ENCODE measurements at places on chromosomes 5 and 9. TPM values are rescaled to one million over a fixed set of nuclear protein-coding genes. Genes with fewer than 3 reads are reported as not detected.

GRCh38 chr5:108749128-108749861, 1.6 kb downstream of the FER start:
- DNase-seq, result no peak

GRCh38 chr9:84297162-84297821, 43.3 kb downstream of the SLC28A3 start:
- DNase-seq, result peak; percentile 70

- DNase-seq, result no peak
Observed at GRCh38 chr5:131633830-131634229, 1.2 kb downstream of the RAPGEF6 start.

GRCh38 chr5:127098241-127098640, 24.9 kb upstream of the C5orf63 start:
- DNase-seq, result no peak

DNA sequence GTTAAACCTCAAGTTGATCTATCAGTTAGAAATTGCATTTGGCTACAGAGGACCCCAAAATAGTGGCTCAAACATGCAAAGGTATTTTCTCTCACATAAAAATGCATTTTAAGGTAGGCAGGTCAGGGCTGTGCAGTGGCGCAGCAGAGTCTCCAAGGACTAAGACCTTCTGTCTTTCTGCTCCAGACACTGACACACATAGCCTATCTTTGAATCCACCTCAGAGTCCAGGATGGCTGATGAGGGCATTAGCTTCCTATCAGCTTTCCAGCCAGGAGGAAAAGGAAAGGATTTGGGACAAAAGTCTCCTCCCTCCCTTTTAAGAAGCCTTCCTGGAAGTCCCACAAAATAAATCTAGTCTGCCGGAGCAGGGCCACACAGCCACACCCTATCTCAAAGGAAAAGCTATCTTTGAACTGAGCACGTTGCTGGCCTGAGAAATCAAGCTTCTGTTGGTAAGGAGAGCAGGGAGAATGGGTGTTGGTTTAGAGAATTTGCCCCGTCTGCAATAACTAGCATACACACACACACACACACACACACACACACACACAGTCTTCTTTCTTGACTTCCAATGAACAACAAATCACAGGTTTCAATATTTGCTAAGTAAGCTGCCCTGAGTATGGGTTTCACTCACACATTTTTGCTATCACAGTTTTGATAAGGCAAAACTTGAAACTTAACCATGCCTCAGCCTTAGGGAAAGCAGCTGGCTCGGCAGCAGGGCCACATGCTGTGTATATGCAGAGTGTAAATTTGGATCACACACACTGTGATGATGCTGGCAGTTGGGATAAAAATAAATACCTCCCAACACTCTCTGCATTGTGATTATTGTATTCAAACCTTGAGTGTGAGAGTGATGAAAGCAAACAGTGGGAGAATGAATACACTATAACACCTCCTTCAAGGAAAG, 116.6 kb upstream of the MAP3K1 start:
- no peak for DNase-seq

DNA sequence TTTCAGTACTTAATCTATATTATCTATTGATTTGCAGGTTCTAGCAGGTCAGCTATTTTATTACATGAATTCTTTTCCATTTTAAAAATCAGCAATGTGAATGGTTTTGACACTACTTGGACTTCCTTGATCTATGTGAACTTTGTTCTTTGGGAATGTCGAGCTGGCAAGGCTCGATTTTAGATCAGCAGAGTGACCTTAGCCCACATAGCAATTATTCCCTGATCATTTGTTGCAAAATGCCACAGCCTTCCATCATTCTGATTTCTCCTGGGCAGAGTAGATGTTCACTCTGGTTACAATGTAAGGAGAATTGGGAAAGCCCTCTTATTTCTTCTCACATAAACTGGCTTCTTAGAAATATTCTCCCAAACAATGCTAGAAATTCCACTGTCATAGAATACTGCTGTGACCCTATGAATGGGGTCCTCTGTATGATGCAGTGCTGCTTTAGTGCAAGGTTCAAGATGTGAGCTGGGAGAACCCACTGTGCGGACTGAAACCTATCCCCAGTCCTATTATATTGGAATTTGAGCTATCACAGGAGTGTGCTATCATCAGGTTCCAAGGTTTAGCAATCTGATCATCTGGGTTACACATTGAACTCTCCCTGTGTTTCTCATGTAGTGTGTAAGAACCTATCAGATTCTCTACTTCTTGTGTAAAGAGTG, 15.7 kb upstream of the GDA start:
- DNase-seq, result no peak

DNA sequence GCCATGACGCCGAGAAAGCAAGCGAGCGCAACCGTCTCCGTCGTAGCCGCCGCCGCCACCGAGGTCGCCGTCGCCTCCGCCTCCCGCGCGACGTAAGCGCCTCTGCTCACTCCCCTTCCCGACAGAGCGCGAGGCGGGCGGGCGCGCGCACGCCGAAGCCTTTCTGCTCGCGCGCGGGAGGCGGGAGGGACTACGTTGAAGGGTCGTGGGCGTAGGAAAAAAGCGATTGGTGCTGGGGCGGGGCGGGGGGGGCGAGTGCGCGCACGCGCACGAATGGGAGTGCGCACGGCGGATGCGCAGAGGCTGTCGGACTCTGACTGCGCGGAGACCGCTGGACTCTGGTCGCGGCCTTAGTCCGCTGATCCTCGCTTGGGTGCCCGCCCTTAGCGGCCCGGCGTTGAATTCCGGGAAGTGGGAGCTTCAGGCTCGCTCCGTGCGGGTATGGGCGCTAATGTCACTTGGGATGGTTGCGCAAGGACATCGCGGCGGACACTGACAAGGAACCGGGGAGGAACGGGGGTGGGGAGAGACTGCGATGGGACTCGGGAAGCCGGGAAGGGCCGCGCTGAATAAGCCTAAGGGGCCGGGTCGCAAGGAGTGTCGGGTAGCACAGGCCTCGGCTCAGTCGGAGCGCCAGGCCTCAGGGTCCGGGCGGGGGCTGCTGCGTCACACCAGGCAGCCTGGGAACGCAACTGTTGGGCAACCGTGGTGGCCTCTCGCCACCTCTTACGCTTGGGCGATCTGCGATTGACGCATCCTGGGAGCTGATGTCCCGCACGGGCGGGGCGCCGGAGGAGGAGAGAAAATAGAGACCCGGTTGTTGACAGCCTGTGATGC, at the start of gene CHD1:
Gene CHD1, minus strand, starts transcription at position 135 of the 837 bp plus-strand sequence. CDS start 2,621 bp downstream, outside the sequence.
- peak; percentile 93 for DNase-seq

DNA sequence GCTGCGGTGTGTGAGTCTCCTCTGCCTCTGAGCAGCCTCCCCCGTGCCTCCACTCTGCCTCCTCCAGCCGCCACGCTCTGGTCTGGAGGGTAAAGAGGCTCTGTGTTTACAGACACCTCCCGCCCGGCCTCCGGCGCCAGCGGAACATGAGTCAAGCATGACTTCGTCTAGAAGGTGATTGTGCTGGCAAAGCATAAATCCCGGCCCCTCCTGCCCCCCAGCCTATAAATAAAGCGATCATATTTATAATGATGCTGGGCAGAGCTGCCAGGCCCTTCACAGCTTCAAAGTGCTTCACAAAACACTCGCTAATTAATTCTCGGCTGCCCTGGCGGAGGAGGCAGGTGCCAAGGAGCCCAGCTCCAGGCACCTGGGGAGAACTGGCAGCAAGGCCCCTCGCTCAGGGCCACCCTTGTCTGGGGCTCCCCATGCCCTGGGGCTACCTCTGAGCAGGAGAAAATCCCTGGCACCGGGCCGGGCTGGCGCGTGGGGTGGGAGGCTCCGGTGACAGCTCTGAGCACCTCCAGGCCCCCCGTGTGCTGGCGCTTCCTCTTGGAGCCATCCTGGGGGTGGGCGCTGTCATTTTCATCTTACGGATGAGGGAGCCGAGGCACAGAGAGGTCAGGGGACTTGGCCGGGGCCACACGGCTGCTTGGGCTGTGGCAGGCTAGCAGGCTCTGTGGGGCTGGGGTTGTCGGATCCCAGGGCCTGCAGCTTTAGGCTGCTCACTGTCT, 87.8 kb downstream of the RXRA start:
- DNase-seq, result peak; percentile 76

- no peak for DNase-seq
Observed at GRCh38 chr5:99706160-99706559, 777.4 kb upstream of the CHD1 start.

DNA sequence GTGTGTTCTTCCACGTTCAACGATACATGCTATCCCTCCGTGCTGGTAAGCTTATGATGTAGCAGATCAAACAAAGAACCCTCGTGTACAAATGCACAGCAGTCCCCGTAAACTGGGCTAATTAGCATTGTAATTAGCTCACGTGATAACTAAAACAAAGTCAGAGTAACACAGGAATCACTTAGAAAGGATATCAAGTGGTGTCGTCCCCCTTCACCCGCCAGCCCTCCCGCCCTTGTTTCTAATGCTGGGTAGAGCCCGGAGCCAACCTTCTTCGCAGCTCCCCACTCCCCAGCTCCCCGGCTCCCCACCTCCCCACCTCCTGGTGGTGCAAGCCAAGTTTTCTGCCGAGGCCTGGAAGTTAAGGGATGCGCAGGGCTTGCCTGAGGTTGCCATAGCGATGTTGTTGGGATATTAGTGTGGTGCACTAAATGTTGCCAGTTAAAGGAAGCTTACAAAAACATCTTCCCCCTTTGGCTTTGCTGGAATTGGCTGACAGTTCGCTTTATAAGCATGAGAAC, 357.9 kb upstream of the CCNH start:
- DNase-seq, result no peak

DNA sequence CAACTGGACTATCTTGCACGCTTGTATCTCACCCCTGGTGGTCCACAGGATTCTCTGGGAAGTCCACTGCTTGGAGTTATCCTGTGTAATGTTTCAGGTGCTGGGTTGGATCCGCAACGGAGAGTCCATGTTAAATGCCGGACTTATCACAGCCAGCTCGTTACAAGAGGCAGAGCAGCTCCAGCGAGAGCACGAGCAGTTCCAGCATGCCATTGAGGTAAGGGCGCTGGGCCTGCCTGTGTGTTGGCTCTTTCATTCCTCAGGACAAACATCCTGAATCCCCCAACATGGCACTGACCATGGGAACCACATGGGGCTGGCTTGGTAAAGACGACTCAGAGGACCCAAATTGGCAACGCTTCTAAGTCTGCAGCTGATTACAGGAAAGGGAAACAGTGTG, 214.8 kb upstream of the OTULINL start:
- no peak for DNase-seq

DNA sequence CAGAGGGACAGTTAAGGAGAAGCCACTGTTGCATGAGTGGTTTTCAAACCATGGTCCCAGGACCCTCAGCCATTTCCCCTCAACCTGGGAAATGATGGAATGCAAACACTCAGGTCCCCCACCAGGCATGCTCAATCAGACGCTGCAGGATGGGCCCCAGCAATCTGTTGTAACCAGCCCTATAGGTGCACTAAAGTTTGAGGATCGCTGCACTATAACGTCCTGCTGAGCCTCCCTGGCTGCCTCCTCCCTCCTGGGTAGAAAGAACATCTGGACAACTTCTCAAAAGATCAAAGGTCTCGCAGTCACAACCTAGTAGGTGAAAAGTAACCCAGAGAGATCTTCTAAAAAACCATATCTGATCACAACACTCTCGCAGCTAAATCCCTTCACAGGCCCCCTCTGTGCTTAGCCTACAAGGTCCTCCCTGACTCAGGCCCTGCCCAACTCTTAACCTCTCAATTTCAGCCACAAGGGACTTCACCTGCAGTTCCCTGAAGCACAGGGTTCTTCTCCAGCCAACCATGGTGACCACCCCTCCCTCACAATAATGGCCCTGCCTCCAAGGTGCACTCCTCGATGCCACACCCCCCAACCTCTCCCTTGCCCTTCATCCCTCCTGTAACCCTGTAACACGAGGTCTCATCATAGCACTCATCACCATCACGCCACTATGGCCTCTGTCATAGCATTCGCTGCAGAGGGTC, 3.5 kb downstream of the SHB start:
- no peak for DNase-seq

GRCh38 chr5:120228262-120229031, 235.7 kb upstream of the PRR16 start:
- peak; percentile 7 for DNase-seq

- no peak for DNase-seq
Observed at GRCh38 chr5:176441921-176442323, 6.3 kb upstream of the FAF2 start.

DNA sequence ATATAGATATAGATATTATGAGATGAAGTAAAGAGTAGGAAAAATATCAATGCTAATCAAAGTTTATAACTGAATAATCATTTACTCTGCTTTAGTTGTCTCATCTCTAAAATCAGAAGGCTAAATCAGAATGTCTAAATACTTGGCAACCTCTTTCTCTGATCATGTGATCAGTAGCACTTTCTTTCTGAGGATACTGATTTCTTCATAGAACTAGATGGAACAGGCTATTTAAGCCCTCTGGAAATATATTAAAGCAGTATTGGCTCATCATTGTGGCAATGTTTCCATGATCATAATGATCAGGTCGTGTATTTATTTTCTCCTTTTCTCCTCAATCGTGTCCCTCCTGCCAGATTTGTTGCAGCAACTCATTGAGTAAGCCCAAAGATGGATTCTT, 109.7 kb downstream of the KCNN2 start:
- DNase-seq, result no peak

- no peak for DNase-seq
Observed at GRCh38 chr5:172009536-172010270, 3.3 kb upstream of the FBXW11 start.

GRCh38 chr9:5580650-5581049, 48.3 kb upstream of the RIC1 start:
- DNase-seq, result no peak

GRCh38 chr5:91098541-91098940, 284.6 kb downstream of the ARRDC3 start:
- no peak for DNase-seq

DNA sequence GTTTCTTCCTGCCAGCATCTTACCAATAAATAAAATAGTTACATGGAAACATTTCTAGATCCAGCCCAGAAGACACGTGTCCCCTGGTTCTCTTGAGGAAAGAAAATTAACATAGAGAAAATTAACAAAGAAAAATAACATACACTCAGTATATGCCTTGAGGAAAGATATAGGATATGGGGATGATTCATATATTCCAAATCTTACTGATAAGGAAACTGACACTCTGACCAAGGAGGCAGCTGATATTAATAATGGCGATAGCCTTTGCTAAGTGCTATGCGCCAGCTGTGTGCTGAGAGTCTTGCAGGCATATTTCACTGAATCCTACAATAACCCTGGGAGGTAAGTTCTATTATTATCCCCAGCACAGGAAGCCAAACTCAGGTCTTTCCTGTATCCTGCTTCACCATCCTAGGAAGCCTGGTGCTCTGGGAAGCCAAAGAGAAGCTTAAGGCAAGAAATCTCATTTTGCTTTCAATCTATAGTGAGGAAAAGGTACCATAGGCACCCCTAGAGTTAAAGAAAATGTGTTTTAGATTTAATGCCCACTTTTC, 302.7 kb upstream of the NREP start:
- no peak for DNase-seq

- peak; percentile 25 for DNase-seq
Observed at GRCh38 chr5:5979377-5979760, 399.0 kb downstream of the MED10 start.

- DNase-seq, result no peak
Observed at GRCh38 chr5:1640421-1640881, 116.7 kb upstream of the LPCAT1 start.

- no peak for DNase-seq
Observed at GRCh38 chr5:80072103-80073073, 37.2 kb downstream of the THBS4 start.

GRCh38 chr9:23412458-23412857, 413.6 kb downstream of the ELAVL2 start:
- DNase-seq, result no peak

The HMMR gene
- total RNA-seq, result 37.0 TPM

The ZNF366 gene
- total RNA-seq, result not detected

The TMEM215 gene
- not detected for total RNA-seq

The IL13 gene
- not detected for total RNA-seq

The PITX1 gene
- total RNA-seq, result 13.5 TPM

The GDNF gene
- 8.2 TPM for total RNA-seq

The LPCAT1 gene
- total RNA-seq, result 47.1 TPM

The FOXD4L3 gene
- total RNA-seq, result not detected

The NEUROG1 gene
- not detected for total RNA-seq

The LMAN2 gene
- total RNA-seq, result 169 TPM
